Endothelial cell of umbilical vein (primary cell): ENCODE measurements at places on chromosomes 12 and 14. TPM values are rescaled to one million over a fixed set of nuclear protein-coding genes. Genes with fewer than 3 reads are reported as not detected.

The KLRF2 gene
- not detected in 2 replicates for total RNA-seq

The CAPZA3 gene
- not detected in 2 replicates for total RNA-seq

The PLA2G1B gene
- total RNA-seq, result not detected in 2 replicates

The SLC22A17 gene
- total RNA-seq, result 1.8 and 4.6 TPM in 2 replicates

The TAS2R9 gene
- not detected in 2 replicates for total RNA-seq

The RPS6KL1 gene
- total RNA-seq, result 23.8 and 25.6 TPM in 2 replicates

The KRT80 gene
- 21.7 and 23.7 TPM in 2 replicates for total RNA-seq

The ENDOU gene
- not detected in 2 replicates for total RNA-seq

The BCAT1 gene
- 267 and 296 TPM in 2 replicates for total RNA-seq

The KLRC1 gene
- total RNA-seq, result not detected in 2 replicates

The PA2G4 gene
- 170 and 188 TPM in 2 replicates for total RNA-seq
